Stimulated activated CD8-positive, alpha-beta memory T cell treated with anti-CD3 and anti-CD28 coated beads, Interleukin-15, amount 100 ng/mL, for 48 hours (primary cell): ENCODE measurements at places on chromosomes 16 and 17.
A peak's percentile ranks its signal among the peaks of the same experiment; 100 is the strongest.

GRCh38 chr16:28876019-28876659 is 2.1 kb upstream of the ATP2A1 start:
- DNase-seq, result no peak

DNA sequence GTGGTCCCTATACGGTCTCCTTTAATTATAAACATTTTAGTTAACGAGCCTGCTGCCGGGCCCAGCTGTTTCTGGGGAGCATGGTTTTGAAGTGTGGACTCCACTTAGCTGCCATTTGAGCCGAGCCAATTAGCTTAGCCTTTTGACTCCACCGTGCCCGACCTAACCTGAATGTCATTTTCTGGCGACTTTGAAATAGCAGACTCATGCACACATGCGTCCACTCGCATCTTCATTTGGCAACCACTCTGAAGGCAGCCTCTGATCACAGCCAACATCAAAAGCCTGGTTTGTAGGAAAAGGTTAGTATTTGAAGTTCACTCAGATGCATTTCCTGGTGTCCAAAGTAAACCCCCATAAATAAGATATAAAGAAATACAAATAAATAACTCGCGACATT is 16.8 kb downstream of the AXIN2 start:
- no peak for DNase-seq

DNA sequence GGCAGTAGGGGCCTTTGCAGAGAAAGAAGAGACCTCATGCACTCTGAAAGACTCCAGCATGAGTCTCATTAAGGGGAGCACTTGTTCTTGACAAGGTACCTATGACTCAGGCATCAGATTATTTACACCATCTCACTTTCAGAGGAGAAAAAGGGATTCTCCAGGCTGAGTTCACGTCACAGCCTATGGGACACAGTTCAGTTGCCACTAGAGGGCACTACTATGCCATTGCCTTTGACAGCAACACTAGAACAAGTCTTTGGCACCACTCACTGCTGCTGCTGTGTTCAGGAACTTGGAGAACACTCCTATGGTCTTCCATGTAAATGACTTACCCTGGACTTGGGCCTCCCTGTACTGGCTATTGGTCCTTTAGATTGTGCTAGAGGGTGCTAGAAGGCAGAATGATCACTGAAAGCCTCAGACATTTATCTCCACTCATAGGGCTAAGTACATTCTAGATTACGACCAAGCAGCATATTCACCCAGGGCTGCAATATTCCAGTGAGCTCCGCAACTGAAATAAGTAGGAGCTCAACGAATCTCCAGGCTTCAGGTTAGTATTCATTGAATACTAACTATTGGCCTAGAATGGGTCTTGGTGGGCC is 225.1 kb upstream of the CA10 start:
- DNase-seq, result no peak

DNA sequence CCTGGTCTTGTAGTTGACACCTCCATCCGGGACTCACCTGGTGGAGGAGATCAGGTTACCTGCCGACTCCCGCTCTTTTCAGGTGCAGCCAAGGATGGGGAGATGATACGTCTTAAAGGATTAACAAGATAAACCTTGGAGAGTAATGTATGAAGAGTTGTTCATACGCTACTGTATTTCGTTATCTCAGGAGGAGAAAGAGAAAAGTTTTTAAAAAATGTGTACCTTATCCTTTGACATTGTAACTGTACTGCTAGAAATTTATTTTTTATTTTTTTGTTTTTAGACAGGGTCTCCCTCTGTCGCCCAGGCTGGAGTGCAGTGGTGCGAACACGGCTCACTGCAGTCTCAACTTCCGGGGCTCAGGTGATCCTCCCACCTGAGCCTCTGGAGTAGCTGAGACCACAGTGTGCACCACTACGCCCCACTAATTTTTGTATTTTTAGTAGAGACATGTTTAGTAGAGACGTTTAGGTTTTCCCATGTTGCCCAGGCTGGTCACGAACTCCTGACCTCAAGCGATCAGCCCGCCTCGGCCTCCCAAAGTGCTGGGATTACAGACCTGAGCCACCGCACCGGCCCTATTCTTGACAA is 764 bp upstream of the SMURF2 start:
- DNase-seq, result no peak

DNA sequence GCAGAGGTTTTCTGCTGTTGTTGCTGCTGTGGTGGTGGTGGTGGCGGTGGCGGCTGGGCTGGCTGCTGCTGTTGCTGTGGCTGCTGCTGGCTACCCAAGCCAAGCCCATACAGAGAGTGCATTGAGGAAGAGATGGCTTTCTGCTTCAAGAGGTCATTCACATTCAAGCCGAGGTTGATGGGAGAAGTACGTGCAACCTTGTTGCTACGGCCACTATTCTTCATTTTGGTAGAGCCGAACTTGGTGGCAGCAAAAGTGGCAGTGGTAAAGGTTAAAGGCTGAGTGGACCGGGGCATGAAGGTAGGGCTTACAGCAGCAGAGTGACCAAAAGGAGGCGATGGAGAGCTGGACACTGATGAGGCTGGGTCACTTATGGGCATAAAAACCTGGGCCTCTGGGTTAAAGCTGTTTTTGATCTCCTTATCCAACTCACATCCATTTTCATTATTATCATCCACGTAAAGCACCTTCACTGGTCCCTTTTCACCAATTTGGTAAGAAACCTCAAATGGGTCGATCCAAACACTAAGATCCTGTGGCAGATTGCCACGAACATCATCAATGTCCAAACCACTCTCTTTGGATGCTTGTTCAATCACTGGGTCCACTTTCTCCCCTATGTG is 2.8 kb downstream of the TOB1 start:
- no peak for DNase-seq

- peak; percentile 42 for DNase-seq
Observed at GRCh38 chr17:13594762-13595598, 6.7 kb downstream of the HS3ST3A1 start.

DNA sequence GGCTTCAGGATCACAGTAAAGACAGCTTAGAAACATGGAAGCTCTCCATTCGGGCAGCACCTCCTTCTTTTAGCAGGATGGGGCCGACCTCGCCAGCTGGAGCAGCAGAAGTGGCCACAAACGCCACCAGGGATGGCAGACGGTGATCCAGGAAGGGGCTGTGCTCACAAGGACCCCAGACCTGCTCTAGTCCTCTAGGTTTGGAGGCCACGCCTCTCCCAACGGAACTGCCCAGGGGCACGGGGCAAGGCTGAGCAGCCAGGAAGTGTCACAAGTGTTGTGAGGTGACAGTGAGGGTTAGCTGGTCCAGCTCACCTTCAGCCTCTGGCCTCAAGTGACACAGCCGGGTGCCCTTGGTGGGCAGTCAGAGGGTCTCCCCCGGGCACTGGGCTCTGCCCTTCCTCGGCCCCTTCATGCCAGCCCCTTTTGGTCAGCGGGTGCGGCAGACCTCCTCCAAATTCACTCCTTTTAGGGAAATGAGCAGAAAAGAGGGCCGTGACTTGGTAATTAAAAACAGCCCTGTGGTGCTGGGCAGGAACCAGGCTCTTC is 20.4 kb downstream of the CEP295NL start:
- no peak for DNase-seq

DNA sequence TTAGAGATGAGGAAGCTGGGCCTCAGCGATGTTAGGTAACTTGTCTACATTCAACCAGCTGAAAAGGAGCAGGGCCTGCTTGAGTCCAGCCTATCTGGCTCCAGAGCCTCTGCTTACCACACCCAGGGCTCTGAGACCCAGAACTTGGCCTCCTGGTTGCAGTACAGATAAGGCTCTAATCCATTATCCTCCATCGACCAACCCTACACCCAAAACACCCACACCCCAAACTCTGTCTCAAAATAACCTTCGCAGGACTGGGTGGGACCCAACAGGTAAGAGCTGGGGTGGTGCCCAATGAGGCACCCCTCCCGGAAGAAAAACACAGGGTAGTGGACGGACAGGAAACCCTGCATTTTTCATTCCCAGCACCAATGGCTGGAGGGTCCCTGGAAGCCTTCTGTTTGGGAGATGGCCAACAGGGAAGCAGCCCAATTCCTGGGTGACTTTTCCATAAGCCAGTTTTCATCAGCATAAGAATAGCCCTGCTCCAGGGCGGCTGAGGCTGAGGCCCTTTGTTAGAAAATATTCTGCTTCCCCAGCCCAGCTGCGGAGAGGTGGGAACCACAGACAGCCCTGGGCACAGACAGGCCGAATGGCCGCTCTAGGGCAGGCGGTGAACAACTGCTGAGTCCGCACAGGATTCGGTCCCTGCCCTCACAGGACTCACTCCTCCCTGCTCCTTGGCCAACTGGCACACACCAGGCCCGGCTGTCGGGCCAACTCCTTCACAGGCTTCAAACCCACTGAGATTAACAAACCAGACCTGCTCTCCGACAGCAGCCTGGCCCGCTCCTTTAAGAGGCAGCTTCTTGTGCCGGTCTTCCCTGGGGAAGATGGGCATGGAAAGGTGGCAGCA is 9.8 kb downstream of the SMIM5 start:
- no peak for DNase-seq

- DNase-seq, result no peak
Observed at GRCh38 chr17:49223517-49224197, 6.9 kb downstream of the PHOSPHO1 start.

DNA sequence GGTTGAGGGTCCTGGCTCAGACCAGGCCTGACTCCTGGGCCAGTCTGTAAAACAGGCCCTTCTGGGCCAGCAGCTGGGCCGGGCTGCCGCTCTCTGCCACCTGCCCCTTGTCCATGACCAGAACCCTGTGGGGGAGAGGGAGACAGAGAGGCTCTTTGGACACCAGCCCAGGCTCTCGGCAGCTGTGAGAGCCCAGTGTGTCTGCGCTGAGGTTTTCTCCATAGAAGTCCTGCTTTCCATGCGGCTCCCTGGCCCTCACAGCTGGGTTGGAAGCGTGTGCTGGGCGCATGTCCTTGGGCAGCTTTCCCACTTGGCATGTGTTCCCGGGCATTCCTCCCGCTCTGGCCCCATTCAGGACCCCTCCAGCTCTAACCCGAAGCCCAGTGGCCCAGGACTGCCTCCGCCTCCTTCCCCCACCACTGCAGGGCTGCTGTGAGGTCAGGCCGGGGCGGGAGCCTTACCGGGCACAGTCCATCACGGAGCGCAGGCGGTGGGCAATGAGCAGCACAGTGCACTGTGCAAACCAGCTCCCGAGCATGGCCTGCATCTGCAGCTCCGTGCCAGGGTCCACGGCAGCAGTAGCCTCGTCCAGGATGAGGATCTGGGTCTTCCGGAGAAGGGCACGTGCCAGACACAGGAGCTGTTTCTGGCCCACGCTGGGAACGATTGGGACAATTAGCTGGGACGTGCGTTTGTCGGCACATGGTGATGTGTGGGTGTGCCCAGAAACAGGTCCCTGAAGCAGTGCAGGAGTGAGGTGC is 73.0 kb downstream of the ABCC6 start:
- DNase-seq, result no peak

DNA sequence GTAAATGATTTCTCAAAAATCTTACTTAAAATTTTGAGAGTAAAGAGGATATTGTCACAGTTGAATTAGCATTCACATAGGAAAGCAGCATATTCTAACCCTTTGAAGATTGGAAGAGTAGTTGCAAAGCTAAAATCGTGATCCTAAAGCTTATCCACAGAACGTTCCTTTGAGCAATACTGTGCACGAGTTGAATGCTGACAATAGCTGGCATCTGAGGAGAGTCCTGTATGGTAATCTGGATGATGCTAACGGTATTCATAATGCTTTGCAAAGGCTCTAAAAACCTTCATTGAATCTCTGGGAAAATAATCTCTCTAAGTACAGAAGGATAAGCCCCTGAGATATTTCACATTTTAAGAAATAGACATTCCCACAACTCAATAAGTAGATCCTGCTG is 354.6 kb downstream of the CDH8 start:
- no peak for DNase-seq

DNA sequence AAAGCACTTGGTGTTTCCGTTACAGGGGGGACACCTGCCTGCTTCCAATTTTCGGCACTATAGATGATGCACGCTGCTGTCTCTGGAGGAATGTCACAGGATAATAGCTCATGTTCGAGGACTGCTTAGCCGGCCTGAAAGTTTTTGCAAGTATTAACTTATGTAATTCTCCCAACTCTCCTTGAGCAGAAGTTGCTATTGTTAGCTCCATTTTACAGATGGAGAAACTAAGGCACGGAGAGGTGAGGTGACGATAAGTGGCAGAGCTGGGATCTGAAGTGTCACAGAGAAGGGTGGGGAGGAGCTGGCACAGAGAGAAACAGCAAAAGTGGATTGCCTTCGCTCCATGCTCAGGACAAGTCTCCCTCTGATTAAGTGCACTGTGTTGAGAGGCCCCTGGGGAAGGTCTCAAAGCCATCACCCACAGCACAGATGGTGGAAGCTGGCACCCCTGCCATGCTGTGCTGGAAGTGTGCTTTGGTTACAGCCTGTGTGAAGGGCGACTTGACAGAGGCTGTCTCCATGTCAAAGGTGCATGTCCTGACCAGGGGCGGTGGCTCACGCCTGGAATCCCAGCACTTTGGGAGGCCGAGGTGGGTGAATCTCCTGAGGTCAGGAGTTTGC is 40.8 kb upstream of the MEAK7 start:
- no peak for DNase-seq

GRCh38 chr17:32523827-32524552 is 37.2 kb downstream of the CDK5R1 start:
- no peak for DNase-seq

GRCh38 chr17:17186551-17187505 is 19.3 kb downstream of the PLD6 start:
- DNase-seq, result no peak

DNA sequence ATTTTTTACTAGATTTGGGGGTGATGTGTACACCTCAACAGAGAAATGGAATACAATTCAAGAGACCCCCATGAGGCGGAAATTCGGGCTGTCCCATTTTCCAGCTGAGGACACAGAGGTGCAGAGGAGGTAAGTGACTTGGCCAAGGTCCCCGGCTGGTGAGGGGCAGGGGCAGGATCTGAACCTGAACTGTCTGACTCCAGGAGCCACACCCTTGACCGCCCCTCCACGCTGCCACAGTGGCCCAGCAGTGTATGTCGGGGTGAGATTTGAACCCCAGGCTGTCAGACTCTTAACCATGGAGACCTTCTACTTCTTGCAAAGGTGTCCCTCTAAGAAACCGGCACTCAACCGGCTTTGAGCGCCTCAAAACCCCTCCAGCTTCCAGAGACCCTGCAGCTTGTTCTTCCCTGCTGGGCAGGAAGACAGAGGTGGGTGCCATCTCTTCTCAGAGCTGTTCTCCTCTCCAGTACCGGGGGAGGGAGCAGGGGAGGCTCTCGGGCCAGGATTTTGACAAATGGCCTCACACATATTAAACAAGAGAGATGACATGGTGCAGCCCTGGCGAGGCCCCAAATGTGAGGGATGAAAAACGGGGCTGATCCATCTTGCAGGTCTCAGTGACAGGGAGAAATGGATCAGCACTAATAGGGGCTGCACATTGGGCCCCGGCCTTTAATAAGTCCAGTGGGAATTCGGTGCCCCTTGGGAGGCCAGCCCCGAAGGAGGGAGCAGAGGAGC is 222.3 kb downstream of the GSG1L start:
- DNase-seq, result no peak

- no peak for DNase-seq
Observed at GRCh38 chr17:15998031-15998562, 1.4 kb downstream of the ZSWIM7 start.

GRCh38 chr17:28684963-28685362 is 23.0 kb downstream of the SUPT6H start:
- no peak for DNase-seq

DNA sequence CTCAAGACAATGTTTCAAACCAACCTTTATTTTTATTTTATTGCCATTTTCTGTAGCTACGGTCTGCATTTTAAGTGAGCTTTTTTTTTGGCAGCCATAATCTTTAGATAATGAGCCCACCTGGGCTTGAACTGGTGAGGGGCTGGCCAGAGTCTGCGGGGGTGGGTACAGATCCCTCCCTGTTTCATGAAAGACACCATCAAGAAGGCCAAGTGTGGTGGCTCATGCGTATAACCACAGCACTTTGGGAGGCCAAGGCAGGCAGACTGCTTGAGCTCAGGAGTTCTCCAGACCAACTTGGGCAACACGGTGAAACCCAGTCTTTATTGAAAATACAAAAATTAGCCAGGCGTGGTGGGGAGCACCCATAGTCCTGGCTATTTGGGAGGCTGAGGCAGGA is 113.7 kb downstream of the CPPED1 start:
- no peak for DNase-seq
